GM13976 (cell line): ENCODE measurements at places on chromosomes 16 and 17.

- no peak for DNase-seq
These were observed 2.1 kb upstream of the ADCY7 start for GRCh38 chr16:50263940-50264929.

GRCh38 chr17:13759518-13760335 is 158.0 kb upstream of the HS3ST3A1 start:
- DNase-seq: no peak

DNA sequence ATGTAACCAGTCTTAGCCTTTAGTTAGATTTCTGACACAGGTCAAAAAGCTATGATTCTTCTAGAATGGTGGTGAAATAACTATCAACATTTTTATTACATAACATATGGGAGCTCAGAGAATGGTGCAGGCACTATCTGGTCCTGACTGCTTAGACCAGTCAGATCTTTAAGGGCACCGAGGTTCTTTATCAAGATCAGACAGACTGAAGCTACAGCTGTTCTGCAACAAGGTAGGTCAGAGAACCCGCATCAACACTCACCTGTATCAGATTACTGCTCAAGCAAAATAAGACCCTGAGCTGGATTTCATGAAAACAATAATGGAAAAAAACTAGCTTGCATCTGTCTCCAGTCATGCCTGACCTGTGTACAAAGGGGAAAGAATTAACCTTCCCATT is 160.4 kb downstream of the KCNJ2 start:
- no peak for DNase-seq

- no peak for DNase-seq
These were observed 326.3 kb downstream of the XYLT1 start for GRCh38 chr16:17144431-17144830.

GRCh38 chr17:47423406-47424295 is 99.9 kb downstream of the EFCAB13 start:
- DNase-seq: peak; percentile 53

DNA sequence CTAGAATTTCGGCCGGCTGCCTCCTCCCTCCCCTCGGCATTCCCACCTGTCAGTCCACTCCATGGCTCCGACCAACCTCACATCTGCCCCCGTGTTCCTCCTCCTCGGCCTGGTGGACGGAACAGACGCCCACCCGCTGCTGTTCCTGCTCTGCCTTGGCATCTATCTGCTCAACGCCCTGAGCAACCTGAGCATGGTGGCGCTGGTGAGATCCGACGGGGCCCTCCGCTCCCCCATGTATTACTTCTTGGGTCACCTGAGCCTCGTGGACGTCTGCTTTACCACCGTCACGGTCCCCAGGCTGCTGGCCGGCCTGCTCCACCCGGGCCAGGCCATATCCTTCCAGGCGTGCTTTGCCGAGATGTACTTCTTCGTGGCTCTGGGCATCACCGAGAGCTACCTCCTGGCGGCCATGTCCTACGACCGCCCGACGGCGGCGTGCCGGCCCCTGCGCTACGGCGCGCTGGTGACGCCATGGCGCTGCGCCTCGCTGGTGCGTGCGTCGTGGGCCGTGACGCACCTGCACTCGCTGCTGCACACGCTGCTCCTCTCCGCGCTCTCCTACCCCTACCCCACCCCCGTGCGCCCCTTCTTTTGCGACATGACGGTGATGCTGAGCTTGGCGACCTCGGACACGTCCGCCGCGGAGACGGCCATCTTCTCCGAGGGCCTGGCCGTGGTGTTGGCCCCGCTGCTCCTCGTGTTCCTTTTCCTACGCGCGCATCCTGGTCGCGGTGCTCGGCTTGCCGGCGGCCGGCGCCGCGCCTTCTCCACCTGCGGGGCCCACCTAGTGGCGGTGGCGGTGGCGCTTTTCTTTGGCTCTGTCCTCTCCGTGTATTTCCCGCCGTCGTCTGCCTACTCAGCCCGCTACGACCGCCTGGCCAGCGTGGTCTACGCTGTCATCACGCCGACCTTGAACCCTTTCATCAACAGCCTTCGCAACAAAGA is at the start of gene OR3A2:
Gene OR3A2 (minus strand): TSS at position 440 of the 948 bp plus-strand sequence.
- DNase-seq: peak; percentile 61

GRCh38 chr16:67154578-67155294 is 3.9 kb upstream of the B3GNT9 start:
- DNase-seq: no peak

GRCh38 chr17:8123695-8124349 is at the start of gene HES7:
HES7 (minus strand) TSS chr17:8124106; CDS start chr17:8124084, 22 bp downstream.
- DNase-seq: no peak

DNA sequence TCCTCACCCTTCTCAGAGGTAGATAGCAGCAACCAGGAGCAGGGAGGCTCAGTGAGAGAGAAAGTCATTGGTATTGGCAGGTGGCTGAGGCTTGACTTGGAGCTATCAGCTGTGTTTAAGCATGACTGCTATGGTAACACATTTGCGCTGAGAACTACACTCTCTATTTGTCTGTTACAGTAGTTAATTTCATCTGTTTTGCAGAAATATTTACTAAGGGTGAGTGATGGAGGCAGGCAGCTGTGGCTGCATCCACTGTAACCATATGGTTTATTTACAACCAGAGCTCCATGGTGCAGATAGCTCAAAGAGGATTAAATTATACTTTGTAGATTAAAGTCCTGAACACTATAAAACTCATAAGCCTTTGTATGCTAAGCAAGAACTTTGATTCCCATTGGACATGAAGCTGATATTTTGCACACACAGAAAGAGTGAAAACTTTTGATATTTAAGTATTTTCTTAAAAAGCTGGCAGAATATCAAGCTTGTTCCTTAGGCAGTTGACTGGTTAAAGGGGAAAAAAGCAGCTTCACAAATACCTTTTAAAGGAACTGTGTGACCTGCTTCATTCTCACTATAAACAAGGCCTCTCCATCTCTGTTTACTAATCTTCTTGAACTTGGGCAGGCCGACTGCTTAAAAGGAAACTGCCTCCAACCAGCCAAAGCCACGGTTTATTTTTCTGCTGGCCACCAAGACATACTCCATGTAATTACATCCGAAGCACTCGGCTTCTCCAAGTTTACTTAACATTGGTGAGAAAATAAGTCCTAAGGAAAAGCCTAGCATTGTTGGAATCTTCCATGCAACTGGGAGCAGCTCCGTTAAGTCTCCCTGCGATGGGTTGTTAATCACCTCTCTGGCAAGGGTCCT is 299.8 kb upstream of the ZFHX3 start:
- no peak for DNase-seq

DNA sequence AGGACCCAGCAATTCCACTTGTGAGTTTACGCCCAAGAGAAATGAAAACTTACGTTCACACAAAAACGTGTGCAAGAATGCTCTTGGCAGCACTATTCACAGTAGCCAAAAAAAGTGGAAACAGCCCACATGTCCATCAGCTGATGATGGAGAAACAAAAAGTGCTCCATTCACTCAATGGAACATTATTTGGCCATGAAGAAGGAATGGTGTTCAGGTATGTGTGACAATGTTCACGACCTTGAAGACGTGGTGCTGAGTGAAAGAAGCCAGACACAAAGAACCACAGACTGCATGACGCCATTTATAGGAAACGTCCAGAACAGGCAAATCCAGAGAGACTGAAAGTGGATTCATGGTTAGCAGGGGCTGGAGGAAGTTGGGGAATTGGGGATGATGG is 84.9 kb downstream of the ZDHHC7 start:
- no peak for DNase-seq

DNA sequence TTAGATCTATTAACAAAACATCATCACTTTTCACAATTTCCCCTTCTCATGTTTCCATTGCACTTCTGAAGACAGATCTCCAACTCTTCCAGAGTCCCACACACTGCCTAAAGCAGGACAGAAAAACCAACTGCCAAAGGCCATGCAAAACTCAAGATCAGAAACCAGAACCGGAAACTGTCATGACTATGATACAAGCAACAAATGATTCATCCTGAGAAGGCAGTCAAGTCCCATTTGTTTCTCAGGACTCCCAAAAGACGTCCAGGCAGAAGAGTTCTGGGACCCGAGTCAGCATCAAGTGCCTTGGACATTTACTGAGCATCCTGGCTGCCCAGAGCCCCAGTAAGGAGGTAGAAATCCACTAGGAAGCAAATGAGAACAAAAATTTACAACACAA is 38.8 kb downstream of the ERN1 start:
- DNase-seq: peak; percentile 59

DNA sequence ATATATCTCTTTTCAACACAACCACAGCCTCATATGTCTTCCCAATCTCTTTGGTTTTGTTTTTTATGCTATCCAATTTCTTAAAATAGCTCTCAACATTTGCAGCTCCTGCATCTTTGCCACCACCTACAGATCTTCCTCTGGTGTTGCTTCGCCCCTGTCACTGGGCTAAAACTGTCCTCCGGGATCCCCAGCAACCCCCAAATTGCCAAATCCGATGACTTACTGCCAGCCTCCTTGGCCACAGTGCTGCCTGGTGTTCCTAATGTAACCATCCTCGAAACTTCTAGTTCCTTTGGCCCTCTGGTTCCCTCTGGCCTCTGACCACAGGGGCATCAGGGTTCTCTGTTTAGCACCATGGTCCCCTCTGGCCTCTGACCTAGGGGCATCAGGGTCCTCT is 70.8 kb downstream of the ELAC2 start:
- DNase-seq: no peak

GRCh38 chr16:73040136-73040535 is 7.8 kb downstream of the ZFHX3 start:
- DNase-seq: no peak

DNA sequence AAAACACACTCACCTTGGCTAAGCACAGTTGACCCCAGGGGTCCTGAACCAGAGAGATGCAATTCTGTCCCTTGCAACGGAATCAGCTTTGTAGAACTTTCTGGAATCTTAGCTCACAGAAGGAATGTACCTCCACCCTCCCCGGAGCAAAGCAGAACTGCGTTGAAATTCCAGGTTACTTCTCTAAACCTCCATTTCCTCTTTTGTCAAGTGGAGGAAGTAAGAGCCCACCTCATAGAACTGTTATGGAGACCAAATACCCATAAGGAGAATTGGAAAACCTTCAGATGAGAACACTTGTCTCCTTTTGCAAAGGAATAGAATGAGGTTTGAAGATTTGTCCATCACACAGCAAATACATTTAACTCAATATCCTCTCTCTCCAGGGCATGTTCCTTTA is 86.6 kb upstream of the RBBP6 start:
- DNase-seq: no peak

GRCh38 chr17:76640550-76641380 is 2.8 kb downstream of the ST6GALNAC1 start:
- no peak for DNase-seq

- DNase-seq: no peak
These were observed 32.8 kb downstream of the DHX38 start for GRCh38 chr16:72126429-72126765.
